Activated naive CD4-positive, alpha-beta T cell treated with anti-CD3 and anti-CD28 coated beads for 36 hours (primary cell): ENCODE measurements at places on chromosomes 7 and 10. TPM values are rescaled to one million over a fixed set of nuclear protein-coding genes. Genes with fewer than 3 reads are reported as not detected.

DNA sequence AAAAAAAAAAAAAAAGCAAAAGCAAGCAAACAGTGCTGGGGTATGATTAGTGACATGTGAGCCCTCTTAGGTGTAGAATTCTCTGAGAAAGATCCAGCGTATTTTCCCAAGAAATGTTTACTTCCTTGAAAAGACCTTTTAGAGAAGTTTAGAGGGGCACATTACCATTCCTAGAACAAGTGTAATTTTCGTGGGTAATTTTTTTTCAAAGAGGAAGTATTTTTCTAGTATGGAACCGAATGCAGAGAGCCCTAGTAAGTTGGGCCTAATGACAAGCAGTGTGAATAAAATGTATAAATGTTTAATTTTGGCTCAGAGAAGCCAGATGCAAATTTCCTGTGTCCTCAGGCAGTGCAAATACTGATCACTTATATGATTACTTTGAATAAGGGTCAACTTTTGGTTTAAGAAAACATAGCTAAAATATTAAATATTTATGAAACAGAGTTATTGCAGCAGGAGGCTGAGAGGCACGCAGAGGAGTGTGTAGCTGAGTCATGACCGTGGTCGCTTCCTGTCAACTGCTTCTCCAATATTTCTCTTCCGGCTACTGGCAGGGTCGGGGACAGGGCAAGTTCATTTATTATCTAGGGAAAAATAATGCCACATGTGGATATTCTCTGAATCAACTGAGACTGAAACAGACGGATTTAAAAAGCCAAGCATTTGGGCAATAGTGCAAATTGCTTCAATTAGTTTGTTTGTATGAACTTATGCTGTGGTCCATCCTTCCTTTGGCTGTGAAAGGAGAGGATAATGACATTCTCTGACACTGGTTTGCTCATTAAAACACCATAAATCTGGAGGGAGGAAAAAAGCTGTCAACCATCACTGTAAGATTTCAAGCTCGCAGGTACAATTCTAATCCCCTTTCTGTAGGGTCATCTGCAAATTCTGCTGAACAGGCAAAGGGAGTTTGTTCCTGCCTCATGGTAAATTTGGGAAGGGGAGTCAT, 495.2 kb downstream of the GLRX3 start:
- H3K27ac ChIP-seq, result no peak overlapping the region
- no peak for DNase-seq
- H3K4me1 ChIP-seq, result no peaks in the 10 kb centered on the region
- peaks cover 12% of the 10 kb centered on the region for H3K27me3 ChIP-seq
- H3K4me3 ChIP-seq, result no peak overlapping the region

DNA sequence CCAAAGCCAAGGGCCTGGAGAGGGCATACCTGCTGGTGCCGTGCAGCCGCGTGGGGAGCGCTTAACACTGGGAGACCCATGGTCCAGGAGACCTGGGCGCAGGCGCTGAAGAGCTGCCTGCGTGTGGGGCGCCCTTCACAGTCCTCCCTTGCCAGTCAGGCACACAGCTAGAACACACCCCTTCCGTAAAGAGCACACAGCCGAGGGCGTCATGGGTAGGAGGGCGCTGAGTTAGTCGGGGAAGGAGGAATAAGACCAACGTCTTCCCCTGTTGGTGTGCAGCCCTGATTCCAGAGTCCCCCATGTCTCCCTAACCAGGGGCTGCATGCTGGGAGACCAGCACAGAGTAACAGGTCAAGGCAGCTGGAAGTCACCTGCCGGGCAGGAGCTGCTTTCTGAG, 273.9 kb downstream of the USP6NL start:
- peak; percentile 49 for DNase-seq
- peak overlapping the region; percentile 49 for H3K4me3 ChIP-seq
- peaks cover 6% of the 10 kb centered on the region for H3K36me3 ChIP-seq
- H3K4me1 ChIP-seq, result peaks cover 27% of the 10 kb centered on the region
- H3K27ac ChIP-seq, result no peak overlapping the region

DNA sequence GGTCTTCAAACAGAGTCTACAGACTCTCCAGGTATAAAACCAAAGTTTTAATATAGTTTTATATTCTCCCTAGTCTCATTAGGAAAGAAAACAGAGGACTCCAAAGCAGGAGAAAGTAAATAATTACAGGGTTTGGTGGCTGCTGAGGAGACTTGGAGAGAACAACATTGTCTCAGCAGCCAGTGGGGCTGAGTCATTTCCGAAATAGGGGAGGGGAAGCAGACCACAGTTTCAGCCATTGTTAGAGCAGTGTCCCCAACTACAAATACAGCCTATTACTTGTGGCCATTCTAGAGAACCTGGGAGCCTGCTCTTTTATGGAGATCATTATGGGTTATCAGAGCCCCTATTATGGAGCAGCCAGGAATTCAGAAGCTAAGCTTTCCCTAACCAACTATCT, 44.2 kb upstream of the A1CF start:
- H3K4me1 ChIP-seq, result no peaks in the 10 kb centered on the region
- no peak overlapping the region for H3K4me3 ChIP-seq
- no peaks in the 10 kb centered on the region for H3K27me3 ChIP-seq
- DNase-seq, result no peak
- no peaks in the 10 kb centered on the region for H3K36me3 ChIP-seq

- peak; percentile 61 for DNase-seq
- H3K4me3 ChIP-seq, result no peak overlapping the region
- H3K27me3 ChIP-seq, result no peaks in the 10 kb centered on the region
Measured at GRCh38 chr10:104925232-104925851, 284.3 kb downstream of the SORCS3 start.

DNA sequence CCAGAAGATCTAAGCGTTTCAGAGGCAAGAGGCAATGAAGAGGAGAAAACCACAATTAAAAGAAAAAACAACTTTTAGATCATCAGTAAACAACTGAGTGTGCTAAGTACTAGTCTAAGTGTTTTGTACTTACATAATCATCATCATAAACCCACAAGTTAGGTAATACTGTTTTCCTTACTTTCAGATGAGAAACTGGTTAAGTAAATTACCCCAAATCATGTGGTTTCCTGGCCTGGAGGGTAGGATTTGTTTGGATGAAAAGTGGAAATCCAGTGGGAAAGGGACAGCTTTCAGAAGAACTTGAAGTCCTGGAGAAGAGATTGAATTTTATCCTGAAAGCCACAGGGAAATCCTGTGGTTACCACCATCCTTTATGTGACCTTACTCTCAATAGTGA, 463.3 kb downstream of the LRMDA start:
- no peak overlapping the region for H3K4me3 ChIP-seq
- no peak for DNase-seq
- H3K27me3 ChIP-seq, result peaks cover 5% of the 10 kb centered on the region
- H3K4me1 ChIP-seq, result no peaks in the 10 kb centered on the region
- no peak overlapping the region for H3K27ac ChIP-seq

- DNase-seq, result no peak
- no peaks in the 10 kb centered on the region for H3K27me3 ChIP-seq
- H3K4me1 ChIP-seq, result peaks cover 8% of the 10 kb centered on the region
- H3K36me3 ChIP-seq, result peaks cover 20% of the 10 kb centered on the region
- no peak overlapping the region for H3K4me3 ChIP-seq
Measured at GRCh38 chr7:105088456-105088855, 74.5 kb downstream of the KMT2E start.

- peak overlapping the region; percentile 88 for H3K4me3 ChIP-seq
- peak; percentile 51 for DNase-seq
- H3K36me3 ChIP-seq, result peaks cover 56% of the 10 kb centered on the region
- H3K27ac ChIP-seq, result peak overlapping the region; percentile 96
Measured at GRCh38 chr10:43407148-43407575, 1.8 kb downstream of the HNRNPF start.

DNA sequence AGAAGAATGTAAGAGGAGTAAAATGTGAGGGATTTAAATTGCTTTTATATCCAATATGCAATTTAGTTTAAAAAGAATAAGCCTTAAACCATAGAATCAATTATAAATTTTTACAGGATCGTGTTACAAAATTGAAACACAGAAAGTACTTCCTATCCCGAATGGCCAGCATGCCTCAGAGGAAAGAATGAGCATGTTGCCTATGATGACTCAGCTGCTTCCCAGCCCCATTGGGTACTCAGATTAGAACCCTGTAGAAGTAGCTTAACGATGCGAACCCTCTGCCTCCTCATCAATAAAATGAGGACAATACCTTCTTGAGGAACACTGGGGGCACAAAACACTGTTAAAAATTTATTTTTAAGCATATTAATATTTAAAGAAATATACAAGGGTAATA, 113.4 kb upstream of the CDK1 start:
- H3K27ac ChIP-seq, result no peak overlapping the region
- no peak for DNase-seq
- H3K4me3 ChIP-seq, result no peak overlapping the region

DNAH11 gene
- 0.02 TPM for total RNA-seq

TMEM139 gene
- 0.64 TPM for total RNA-seq

RHOBTB1 gene
- total RNA-seq, result not detected
